GOT3 (cell line): ENCODE measurements at places on chromosomes 6 and 20.

DNA sequence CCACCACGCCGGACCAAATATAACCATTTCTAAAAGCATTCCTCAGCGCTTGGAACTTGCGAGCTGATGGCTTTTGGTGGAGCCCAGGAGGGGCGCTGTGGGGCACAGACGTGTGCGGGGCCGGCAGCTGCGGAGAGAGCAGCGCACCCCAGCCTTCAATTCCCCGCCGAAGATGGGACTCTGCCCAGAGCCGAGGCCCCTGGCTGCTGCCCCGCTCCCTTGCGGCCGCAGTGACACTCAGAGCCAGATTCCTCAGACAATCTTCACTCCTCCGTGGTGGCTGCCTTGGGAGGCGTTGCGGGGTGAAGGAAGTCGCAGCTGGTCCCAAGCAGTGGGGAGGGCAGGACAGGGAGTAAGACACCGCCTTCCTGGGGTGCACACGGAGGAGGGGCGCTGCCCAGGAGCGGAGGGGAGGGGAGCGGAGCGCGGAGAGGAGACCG, 87.7 kb downstream of the TMEM242 start:
- DNase-seq = no peak

GRCh38 chr20:21788082-21788481, 82.6 kb downstream of the PAX1 start:
- DNase-seq = no peak

GRCh38 chr6:152150196-152150595, 342.7 kb downstream of the ESR1 start:
- DNase-seq = no peak

DNA sequence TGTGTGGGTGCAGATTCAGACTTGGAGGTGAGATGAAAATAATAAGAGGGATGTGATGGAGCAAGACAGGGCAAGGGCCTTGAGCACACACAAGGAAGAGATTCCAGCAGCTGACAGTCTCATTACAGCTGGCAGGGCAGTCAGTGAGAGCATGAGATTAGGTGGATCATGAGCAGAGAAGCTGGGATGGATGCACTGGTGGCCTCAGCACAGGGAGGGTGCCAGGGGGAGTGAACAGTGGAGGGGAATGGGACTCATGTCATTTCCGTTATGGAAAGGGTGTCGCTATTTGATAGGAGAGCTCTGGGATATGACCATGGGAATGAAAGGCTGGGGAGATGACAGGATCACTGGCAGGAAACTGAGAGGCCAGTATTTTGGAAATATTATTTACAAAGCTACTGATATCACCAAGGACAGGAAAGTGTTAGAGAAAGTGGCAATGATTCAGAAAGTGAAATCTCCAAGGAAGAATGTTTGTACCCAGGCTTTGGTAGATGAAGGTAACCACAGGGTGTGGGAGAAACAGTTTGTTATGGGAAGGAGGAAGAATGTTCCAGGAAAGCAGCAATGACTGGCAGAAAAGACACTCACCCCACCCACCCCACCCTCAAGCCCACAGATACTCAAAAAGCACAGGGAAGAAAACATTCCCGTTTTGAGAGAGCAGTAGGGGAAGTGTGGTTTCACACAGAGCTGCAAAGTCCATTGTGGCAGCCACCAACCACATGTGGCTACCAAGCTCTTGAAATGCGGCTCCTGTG, 214.7 kb upstream of the PROKR2 start:
- no peak for DNase-seq

DNA sequence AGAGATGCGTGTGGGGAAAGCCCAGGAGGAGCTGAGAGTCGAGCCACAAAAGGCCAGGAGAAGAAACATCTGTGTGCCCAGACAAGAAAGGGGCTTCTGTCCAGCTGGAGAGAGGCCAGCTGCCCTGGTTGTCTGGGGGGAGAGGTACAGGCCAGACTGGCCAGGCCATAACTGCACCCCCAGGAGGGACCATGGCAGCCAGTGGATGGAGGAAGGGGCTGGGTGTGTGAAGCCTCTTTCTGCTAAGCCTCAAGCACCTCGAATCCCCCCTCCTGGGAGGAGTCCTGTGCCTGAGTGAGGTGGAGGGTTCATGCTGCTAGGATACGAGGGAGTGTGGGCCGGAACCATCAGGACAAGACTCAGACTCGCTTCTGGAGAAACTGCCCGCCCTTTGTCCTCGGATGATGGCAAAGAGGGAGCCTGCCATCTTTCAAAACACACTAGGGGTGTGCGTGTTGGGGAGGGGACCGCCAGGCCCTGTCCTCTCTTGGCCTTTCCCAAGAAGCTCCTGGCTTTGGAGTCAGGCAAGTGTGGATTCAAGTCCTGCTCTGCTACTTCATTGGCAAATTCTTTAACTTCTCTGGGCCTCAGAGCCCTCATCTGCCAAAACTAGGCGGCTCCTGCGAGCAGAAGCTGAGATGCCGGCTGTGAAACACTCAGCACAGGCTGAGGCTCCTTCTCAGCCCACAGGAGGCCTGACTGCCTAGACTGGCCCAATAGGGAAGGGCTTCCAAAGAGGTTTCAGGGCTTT, 90.3 kb downstream of the ASXL1 start:
- no peak for DNase-seq

DNA sequence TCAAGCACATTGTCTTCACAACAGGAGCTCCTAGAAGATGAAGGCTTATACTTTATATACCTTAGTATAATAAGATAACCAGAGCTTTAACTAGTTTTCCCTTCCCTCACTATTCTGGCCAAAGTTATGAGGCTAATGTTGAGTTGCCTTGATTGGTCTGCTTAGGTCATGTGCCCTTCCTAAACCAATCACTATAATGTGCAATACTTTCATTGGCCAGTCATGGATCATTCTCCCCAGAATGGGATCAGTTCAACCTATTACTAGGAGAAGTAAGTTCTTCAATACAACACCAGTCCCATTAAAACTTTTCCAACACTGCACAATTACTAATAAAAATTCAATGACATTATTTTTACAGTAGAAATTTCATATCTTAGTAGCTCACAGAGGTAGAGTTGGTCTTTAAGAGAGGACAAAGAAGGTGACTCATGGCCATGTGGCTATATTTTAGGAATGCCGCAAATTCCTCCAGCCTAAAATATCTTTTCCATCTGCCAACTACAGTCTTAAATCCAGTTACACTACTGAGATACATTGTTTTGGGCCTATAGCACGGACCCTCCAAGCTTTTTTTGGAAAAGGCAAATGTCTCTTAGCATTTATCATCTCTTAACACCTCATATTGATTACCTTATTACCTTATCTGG, 12.5 kb upstream of the POU3F2 start:
- DNase-seq = no peak

GRCh38 chr6:73028124-73028766, 197.1 kb downstream of the KHDC1L start:
- DNase-seq = no peak
